Keratinocyte (primary cell): ENCODE measurements at places on chromosomes 4 and X. TPM values are rescaled to one million over a fixed set of nuclear protein-coding genes. Genes with fewer than 3 reads are reported as not detected.

TRPC3 gene
- 0.02 TPM in 1 of 3 replicates, not detected in the others for polyA plus RNA-seq

DNA sequence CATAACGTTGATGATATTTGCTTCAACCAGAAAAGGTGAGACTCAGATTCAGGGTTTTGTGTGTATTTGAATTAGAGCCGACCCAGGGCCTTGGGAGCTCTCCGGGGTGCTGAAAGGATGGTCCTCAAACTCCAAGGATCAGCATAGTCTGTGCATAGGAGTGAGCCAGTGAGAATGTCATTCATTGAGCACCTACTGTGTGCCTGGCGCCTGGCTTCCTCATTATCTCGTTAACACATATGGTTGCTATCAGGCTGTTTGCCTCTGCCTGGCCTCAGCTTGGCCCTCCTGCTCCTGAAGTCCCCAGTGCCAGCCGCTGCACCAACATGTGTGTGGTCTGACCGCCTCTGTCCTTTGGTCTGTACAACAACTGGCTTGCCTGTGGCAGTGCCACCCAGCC, 25.1 kb upstream of the JAKMIP1 start:
- DNase-seq = no peak

FREM3 gene
- polyA plus RNA-seq = not detected in 3 replicates

DNA sequence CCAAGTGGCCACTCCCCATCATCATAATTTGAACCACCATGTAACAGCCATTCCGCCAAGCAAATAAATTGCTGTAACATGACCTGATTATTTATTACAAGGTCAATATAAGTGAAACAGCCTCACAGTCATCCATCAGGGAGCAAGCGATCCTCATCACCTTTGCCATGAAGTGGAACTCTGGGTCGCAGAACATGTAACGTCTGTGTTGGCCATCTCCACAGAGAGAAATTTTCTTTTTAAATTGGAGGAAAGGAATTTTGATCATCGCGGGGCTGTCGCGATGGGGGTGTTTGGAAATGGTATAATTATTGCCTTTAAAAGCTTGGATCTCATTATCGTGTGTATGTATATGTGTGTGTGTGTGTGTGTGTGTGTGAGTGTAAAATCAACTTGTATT, 90.2 kb downstream of the SHOX start:
- DNase-seq = no peak

INTS6L gene
- 5.2 to 14.5 TPM (median 11.4 TPM) in 3 replicates for polyA plus RNA-seq

HTR2C gene
- polyA plus RNA-seq = not detected in 3 replicates

DNA sequence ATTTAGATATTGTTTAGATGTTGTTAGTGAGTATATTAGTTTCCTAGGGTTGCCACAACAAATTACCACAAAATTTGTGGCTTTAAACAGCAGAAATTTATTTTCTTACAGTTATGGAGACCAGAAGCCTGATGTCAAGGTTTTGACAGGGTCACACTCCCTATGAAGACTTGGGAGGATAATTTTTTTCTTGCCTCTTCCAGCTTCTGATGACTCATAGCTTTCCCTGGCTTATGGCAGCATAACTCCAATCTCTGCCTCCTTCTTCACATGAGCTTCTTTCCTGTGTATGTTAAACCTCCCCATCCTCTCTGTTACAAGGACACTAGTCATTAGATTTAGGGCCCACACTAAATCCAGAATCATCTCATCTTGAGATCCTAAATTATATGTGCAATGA, 20.9 kb upstream of the RAB40A start:
- no peak for DNase-seq

NAP1L2 gene
- polyA plus RNA-seq = 2.0 to 4.0 TPM (median 2.8 TPM) in 3 replicates

DNA sequence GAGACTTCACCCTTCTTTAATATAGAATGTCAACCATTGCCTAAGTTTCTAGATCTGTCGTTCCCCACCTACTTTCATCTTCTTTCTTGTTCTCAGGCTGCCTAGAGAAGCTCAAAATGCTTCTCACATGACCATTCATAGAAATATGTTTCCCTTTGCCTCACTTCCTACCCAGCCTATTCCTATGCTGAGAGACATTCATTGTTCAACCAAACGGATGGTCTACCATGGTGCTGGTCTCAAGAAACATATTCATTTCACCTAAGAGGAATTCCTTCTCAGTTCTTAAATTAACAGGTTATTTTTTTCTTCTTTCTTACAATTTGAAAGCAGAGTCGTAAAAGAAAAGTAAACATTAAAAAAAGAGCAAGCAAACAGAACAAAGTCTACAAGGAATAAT, 20.3 kb upstream of the SLC7A11 start:
- DNase-seq = no peak

DNA sequence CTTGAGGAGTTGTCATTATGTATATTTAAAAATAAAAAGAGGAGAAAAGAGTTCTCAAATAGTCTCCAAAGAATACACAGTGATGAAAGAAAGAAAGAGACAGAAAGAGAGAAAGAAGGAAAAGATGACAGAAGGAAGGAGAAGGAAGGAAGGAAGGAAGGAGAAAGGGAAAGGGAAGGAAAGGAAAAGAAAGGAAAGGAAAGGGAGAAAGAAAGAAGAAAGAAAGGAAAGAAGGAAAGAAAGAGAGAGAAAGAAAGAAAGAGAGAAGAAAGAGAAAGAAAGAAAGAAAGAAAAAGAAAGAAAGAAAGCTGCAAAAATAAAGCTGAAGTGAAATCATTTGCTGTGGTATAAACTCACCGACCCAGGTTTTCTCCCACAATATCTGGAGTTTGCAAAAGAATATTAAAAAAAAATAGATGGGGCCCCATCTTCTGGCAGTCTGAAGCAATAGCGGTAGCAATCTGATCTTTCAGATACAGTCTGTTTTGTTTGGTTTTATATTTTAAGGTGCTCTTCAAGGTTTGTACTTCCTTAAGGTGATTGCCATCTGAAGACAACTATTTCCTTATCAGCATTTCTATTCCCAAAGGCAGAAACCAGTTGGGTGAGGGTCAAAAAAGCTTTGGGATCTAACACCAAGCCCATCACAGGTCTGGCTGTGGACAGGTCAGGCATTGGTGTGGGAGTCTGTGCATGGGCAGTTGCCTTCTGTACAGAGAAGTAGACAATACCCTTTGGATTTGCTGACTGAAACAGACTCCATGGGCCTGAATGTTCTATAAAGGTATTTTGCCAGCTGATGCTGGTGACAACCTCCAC, 160.4 kb downstream of the CPEB2 start:
- DNase-seq = no peak

CT83 gene
- not detected in 3 replicates for polyA plus RNA-seq

DNA sequence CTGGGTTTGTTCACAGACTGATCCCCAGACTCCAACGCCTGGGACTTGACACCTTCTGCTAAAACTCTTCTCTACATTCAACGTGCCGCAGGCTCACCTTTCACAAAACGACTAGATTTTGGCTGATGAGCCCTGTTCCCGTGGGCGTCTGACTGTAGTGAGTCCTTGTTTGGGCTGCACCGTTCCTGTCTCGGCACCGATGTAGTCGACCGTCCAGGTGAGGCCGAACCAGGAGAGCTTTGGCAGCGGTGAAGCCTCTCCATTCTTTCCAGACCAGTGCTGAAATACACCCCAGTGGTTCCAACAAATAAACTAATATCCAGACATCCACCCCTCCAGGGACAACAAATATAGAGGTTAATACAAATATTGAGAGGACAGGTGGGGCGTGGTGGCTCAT, 45.0 kb upstream of the TLR3 start:
- no peak for DNase-seq

DNA sequence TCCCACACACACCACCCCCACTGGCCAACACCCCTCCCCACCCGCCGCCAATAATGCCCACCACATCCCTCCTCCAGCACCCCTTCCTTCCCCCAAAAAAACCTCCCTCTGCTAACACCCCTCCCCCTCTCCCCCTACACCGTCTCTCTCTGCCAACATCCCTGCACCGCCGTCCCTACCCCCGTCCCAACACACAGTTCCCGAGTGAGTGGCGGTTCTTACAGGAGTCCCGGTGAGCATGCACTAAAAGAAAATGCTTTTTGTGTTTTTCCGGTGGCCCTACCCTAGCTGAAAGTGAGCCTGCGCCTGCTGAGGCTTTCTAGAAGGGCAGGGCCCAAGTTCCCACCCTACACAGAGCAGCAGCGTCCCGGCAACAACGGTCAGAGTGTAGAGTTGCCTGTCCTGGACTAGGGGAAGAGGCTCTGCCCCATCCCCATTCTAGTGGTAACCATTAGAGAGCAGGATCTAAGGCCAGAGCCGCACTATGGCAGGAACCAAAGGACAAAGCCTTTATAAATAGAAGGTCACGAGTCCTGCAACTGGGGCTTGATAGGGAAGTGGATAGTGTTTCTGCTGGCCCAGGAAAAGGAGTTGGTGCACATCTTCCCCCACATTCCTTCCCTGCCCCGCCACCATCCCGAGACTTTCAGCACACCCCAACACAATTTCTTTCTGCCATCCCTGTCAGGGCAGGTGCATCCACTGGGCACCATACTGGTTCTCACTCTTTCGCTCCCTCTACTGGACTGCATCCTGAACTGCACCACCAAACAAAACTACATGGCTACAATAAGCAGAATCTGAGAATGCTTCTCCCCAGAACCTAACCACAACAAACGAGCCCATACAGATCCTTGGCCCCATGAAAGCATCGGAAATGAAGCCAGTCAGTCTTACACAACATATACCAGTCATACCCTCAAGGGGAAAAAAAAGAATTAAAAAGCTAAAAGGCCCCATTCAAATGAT, 78.1 kb upstream of the PAGE3 start:
- DNase-seq = peak; percentile 21

DNA sequence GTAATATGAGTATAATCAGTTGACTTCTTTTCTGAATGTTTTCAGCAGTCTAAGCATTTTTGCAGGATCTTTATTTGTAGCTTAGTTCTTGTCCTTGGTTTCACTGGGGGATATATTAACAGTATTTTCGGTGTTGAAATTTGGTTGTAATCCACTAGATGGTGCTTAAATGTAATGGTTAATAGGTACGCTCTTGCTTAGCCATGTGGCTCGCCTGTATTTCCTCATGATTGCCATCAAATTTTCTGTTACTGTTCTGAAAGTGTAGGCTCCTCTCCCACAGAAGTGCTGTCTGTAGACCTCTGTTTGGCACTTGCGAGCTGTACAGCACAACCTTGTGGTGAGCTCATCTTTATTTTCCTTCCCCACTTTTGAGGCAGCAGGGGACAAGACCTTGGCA, 3.9 kb upstream of the FAAH2 start:
- no peak for DNase-seq

DNA sequence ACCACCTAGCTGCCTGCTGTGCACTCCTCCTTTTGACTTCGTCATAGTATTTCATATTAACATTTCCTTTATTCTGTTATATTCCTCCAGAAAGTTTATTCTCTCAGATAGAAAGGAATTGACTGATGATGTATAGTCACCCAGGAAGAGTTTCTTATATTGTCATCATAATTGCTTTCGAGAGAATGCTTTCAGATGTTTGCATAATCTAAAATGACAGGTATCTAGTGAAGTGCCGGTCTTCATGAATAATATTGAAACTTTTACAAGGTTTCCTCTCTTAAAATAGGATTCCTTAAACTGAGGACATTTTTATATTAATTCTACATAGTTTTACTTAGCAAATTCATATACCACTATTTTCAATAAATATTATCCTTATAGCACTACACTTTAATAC, 10.1 kb downstream of the SEC24D start:
- DNase-seq = no peak

DNA sequence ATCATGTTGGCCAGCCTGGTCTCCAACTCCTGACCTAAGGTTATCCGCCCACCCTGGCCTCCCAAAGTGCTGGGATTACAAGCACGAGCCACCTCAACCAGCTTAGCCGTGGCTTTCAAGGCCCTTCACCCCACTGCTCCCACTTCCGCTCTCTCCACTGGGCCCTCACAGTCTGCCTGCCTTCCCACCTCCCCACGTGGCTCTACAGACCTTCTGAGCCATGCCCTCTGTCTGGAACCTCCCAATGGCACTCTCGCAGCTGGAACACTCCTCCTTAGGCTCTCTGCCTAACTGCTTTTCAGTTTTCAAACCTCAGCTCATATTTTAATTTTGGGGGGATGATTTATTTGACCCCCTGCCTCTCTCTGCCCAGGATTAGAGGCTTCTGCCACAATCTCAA, 59.3 kb upstream of the SH3RF1 start:
- DNase-seq = no peak

ATOH1 gene
- polyA plus RNA-seq = not detected in 3 replicates

TMPRSS11F gene
- 0.56 to 3.1 TPM (median 1.2 TPM) in 3 replicates for polyA plus RNA-seq

CABS1 gene
- polyA plus RNA-seq = not detected in 3 replicates

DNA sequence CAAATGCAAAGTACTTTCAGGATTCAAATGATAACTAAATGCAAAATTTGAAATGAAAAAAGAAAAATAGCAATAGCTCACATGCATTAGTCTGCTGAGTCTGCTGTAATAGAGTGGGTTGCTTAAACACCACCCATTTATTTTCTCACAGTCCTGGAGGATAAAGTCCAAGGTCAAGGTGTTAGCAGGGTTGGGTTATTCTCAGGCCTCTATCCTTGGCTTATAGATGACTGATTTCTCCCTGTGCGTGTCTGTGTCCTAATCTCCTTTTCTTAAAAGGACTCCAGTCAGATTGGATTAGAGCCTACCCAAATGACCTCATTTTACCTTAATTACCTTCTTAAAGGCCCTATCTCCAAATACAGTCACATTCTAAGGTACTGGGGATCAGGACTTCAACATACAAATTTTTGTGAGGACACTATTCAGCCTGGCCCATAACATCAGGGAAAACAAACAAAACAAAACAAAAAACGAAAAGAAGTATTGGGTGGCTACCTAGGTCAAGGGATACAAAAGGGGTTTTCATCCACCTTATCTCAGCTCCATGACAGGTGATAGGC, 6.3 kb upstream of the TBL1X start:
- DNase-seq = no peak

- no peak for DNase-seq
These were observed 5.8 kb downstream of the SRPK3 start for GRCh38 chrX:153786669-153787068.

GRCh38 chrX:137118136-137118535, 84.3 kb upstream of the GPR101 start:
- no peak for DNase-seq

DNA sequence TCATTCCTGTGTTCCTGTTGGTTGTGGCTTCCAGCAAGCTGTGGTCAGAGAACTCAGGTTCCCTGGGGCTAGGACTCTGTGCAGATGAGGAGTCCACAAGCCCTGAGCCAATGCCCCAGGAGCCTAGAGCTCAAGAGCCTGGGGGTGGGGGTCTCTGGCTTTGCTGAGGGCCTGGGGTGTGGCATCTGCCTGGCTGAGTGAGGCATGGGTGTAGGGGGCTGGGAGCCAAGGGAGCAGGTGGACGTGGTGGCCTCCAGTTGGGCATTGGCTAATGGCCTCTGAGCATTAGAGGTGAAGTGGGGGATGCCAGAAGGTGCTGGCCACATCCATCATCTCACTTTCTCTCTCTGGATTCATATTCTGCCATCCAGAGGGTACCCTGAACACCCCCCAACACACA, 5.3 kb upstream of the MAMLD1 start:
- no peak for DNase-seq

PPP1R3F gene
- polyA plus RNA-seq = 0.29 to 1.4 TPM (median 0.62 TPM) in 3 replicates

DNA sequence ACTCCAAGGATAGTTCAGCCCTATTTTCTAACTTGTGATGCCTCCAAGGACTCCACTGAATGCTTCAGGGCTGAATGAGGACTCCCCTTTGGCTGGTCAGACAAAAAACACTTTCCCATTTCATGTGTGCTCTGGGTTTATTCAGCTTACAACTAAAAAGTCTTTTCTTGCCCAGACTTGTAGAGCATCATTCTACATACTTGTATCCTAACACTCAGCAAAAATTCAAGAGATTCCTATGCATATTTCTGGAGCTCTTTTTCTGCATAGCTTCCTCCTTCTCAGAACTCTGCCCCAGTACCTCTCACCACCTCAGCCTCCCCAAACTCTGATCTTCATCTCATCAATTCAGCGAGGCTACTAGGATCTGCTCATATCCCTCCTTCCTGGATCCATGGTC, 22.2 kb upstream of the KLF3 start:
- no peak for DNase-seq
